ENCODE measurements at places on chromosomes 6 and 20. TPM values are rescaled to one million over a fixed set of nuclear protein-coding genes. Genes with fewer than 3 reads are reported as not detected.

Gene COL9A1
- not detected for total RNA-seq

Gene CST2
- not detected for total RNA-seq

Gene WFDC10B
- total RNA-seq, result 0.26 TPM

Gene TNFAIP3
- total RNA-seq, result 3.7 TPM

Gene C6orf62
- 42.3 TPM for total RNA-seq

Data from bronchial smooth muscle cell (primary cell).